ENCODE measurements at places on chromosomes 6 and 20. TPM values are rescaled to one million over a fixed set of nuclear protein-coding genes. Genes with fewer than 3 reads are reported as not detected.

CST4 gene
- not detected for total RNA-seq

GRCh38 chr6:167479901-167480648 lies 155.2 kb downstream of the TTLL2 start:
- no peak overlapping the region for H3K27ac ChIP-seq
- no peaks in the 10 kb centered on the region for H3K27me3 ChIP-seq
- no peak overlapping the region for H3K4me3 ChIP-seq
- H3K4me1 ChIP-seq: no peaks in the 10 kb centered on the region

DNA sequence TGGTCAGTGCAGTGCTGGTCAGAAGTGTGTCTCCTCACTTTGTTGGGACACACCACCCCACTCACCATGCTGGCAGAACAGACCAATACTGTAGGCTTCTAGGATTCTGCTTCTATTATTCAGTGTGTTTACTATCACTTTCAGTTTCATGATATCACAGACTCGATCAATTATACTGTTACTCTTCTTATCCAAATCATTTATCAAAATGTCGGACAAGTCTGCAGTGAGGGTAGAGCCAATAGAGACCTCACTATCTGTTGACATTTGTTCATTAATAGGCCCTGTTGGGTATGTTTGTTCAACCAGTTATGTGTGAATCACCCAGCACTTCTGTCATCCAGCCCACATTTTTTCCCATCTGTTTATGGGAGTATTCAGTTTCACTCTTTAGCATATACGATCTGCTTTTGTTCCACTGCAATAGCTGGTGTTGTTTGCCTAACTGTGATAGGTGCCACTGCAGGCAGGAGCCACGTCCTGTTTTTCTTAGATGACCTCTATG lies 140.1 kb downstream of the NRN1 start:
- peak overlapping the region; percentile 61 for H3K4me3 ChIP-seq
- peak; percentile 58 for DNase-seq
- no peaks in the 10 kb centered on the region for H3K36me3 ChIP-seq
- no peak overlapping the region for H3K27ac ChIP-seq

- no peaks in the 10 kb centered on the region for H3K4me1 ChIP-seq
- no peaks in the 10 kb centered on the region for H3K27me3 ChIP-seq
- no peaks in the 10 kb centered on the region for H3K36me3 ChIP-seq
- H3K4me3 ChIP-seq: no peak overlapping the region
Observed at GRCh38 chr6:102841060-102841459, 1447.6 kb downstream of the GRIK2 start.

DNA sequence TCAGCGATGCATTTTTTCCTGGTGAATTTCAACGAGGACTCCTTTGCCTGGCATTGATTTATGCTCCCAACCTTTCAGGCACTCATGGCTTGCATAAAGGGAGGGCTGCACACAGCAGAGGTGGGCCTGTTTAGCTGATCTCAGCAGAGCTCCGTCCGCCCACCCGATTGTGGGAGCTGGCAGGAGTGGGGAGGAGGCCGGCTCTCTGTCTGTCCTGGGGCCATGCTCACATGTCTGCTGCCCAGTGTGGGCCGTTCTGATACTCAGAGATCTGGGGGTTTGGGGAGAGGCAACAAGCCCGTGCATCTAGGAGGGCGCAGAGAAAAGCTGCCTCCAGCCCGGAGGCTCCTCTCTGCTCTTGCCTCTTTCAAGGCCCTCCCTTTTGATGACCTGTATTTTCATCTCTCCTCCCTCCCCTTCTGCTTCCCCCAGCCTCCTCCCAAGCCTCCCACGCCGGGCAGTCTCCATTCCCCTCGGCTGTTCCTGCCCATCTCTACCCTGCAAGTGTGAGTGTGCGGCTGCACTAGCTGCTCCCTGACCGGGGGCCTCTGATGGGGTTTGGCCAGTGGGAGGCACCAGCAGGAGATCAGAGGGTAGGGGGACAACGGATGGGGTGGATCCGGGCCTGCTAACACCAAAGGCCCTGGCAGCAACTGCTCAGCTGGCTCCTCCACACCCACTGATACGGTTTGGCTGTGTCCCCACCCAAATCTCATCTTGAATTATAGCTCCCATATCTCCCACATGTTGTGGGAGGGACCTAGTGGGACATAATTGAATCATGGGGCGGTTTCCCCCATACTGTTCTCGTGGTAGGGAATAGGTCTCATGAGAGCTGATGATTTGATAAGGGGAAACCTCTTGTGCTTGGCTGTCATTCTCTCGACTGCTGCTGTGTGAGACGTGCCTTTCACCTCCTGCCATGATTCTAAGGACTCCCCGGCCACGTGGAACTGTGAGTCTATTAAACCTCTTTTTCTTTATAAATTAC lies 39.6 kb upstream of the MLN start:
- H3K27me3 ChIP-seq: no peaks in the 10 kb centered on the region
- DNase-seq: peak; percentile 81
- H3K36me3 ChIP-seq: no peaks in the 10 kb centered on the region
- H3K4me1 ChIP-seq: peaks cover 4% of the 10 kb centered on the region
